ENCODE measurements at places on chromosomes 11 and 22.

- DNase-seq, result no peak
Measured at GRCh38 chr11:75355051-75355450, 3.6 kb upstream of the ARRB1 start.

- DNase-seq, result peak; percentile 75
Measured at GRCh38 chr11:67268081-67268961, 2.0 kb downstream of the GRK2 start.

GRCh38 chr11:72673284-72673942 is 809 bp downstream of the PDE2A start:
- DNase-seq, result no peak

GRCh38 chr22:49049691-49050090 is 778.0 kb downstream of the BRD1 start:
- no peak for DNase-seq

DNA sequence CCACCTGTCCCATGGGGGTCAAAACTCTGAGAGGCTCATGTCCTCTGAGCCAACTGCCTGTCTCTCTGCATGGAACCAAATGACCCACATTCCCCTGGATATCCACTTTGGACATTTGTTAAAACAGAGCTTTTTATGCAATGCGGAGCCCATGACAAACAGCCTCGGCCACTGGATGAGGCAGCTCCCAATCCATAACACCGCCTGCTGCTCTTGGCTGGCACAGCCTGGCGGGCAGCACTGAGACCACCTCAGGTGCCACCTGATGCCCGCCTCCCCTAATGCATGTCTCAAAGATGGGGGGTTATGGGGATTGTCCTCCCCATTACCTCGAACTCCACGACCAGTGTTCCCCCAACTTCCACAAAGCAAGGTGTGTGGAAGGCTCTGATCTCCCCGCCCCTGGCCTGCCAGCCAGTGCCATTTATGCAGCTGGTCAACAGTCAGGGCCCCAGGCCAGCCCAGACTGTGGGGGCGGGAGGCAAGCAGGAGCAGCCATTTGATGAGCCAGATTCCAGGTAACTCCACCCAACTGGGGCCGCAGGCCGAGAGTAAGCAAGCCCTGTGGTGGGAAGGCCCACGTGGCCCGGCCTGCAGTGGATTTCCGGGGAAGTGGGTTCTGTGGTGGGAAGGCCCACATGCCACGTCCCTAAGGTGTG is 84.2 kb downstream of the PHF21B start:
- DNase-seq, result no peak

- DNase-seq, result no peak
Measured at GRCh38 chr11:19605520-19606371, 106.9 kb upstream of the NAV2 start.

GRCh38 chr22:38273135-38273826 is 471 bp upstream of the TMEM184B start:
- DNase-seq, result no peak

- DNase-seq, result no peak
Measured at GRCh38 chr11:75441804-75442132, 8.8 kb upstream of the KLHL35 start.

- DNase-seq, result no peak
Measured at GRCh38 chr22:30990690-30991089, 21.6 kb downstream of the TUG1 start.

DNA sequence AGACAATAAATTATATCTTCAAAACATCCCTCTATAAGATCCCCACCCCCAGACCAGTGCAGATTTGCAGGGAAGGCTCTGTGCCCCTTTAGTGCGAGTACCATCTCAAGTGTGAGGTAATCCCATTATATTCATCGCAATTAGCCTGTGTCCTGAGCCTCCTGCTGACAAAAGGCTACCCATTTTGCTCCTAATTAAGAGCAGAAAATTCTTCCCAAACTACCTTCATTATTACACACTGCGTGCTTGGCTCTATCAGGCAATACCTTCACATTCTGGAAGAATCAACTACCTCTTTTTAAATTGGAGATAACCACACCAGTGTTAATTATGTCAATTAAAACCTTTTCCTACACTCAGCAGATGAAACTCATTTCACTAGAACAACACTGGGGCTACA is 1133.4 kb upstream of the CCDC90B start:
- no peak for DNase-seq

DNA sequence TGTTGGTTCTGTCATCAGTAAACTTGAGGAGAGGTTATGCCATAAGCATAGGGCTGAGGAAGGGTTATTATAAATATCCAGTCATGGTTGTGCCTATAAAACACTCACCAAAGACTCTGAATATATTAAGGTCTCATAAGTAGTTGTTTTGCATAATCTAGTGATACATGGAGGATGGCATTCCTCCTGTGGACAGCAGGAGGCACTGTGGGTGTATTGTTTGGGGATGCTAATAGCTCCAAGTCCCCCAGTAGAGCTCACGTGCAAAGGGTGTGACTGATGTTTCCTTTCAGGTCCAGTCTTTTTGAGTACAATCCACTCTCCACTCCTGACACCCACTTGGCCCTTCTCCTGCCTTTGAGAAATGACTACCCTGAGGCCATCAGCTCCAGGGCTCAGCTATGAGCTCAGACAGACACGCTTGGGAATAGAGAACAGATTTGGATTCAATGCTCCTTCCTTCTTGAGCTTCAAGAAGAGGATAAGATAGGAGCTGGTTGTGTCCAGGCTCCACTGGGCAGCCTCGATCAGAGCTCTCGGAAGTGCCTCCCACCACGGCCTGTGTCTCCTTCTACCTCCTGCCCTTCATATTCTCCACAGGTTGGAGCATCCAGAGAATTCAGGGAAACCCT is 85.2 kb upstream of the IGLL5 start:
- DNase-seq, result peak; percentile 37

DNA sequence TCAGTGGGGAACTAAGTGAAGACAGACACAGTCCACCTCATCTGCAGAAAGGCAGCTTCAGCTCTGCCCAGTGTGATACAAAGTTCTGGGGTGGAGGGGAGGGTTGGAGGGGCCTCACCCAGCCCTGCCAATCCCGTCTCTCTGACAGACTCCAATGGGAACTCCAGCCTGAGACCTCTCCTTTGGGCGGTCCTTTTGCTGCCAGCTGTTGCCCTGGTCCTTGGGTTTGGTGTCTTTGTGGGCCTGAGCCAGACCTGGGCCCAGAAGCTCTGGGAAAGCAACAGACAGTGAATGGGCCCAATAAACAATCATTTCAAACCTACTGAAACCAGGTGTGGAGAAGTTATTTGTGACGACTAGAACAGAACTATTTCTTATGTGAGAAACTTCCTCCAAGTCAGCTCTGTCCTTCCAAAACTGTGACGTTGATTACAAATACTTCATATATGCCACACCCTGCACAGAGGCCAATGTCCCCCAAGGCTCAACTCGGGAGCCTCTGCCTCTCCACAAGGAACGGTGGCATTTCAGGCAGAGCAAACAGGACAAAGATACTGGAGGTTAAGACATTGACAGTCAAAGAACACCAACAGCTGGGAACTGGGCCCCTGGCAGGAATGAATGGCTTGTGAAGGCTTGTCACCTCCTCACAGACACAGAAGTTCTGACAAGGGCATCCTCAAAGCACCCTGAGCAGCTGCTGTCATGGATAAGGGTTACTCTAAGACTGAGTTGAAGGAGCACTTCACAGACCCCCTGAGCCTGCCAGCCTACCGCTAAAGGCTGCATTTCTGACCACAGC is 8.2 kb downstream of the ZP1 start:
- no peak for DNase-seq

- no peak for DNase-seq
Measured at GRCh38 chr22:17997456-17997855, 26.9 kb downstream of the MICAL3 start.

DNA sequence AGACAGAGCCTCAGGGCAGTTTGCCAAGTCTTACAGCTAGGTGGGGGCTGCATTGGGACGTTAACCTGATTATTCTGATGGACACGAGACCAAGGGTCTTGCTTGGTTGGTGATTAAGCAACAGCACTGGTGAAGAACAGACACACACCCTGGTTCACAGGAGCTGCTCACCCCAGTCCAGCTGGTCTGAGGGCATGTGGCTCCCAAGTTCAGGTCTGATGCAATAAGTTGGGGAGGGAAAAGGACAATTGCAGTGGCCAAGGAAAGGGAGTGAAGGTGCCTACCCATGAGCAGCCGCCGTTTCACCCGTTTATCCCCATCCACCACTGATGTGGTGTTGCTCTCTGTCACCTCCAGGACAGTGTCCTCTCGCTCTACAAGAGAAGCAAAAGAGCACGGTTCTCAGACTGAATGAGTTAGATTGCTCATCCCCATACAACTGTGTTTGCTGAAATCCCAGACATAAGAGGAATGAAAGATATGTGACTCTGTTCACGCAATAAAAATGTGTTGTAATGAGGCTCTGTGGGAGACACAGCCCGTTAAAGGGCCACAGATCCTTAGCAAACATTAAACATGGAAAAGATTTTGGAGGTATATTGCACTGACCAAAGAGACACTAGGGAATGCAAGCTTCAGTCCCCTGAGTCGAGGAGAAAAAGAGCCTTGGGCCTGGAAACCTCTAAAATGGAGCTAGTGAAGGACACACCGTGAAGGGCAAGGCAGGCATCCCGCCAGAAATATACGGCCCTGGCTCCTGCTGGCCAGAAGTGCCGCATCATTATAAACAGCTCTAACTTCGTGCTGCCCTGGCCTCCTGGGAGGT is 25.6 kb downstream of the SCUBE2 start:
- no peak for DNase-seq

GRCh38 chr11:68259122-68259959 is 12.4 kb downstream of the C11orf24 start:
- DNase-seq, result no peak

- DNase-seq, result no peak
Measured at GRCh38 chr22:20092477-20092854, 12.4 kb downstream of the DGCR8 start.

GRCh38 chr11:131544591-131544990 is 174.2 kb downstream of the NTM start:
- DNase-seq, result no peak

- DNase-seq, result no peak
Measured at GRCh38 chr11:36012979-36013378, 69.1 kb downstream of the LDLRAD3 start.

- DNase-seq, result peak; percentile 52
Measured at GRCh38 chr11:117796872-117797529, at the start of gene DSCAML1. Gene DSCAML1, minus strand, starts transcription at chr11:117797216. Its CDS starts 137 bp downstream, at chr11:117797079.

GRCh38 chr22:30627471-30627870 is 8.1 kb upstream of the SLC35E4 start:
- no peak for DNase-seq

- DNase-seq, result no peak
Measured at GRCh38 chr11:122439866-122440810, 215.4 kb upstream of the UBASH3B start.

DNA sequence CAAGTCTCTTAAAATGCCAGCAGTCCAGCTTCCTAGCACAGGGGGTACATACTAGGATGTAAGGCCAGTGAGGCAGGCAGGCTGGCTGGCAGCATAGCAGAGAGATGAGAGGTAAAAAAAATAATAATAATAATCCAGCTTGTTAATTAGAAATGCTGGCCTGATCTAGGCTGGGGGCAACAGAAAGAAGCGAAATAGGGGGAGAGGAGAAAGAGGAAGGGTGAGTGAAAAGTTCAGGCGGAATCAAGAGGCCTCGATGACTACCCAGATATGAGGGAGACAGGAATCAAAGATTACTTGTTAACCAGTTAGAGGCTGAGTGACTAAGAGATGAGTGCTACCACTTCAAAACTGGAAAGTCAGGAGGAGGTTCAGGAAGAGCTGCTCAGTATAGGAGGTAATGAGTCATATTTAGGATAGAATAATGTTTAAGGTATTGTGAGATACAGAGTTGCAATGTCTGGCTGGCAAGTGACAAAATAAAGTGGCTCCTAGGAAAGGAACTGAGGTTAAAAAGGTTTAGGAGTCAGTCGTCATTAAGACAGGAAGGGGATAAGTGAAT is 2.8 kb downstream of the ALKBH8 start:
- no peak for DNase-seq

DNA sequence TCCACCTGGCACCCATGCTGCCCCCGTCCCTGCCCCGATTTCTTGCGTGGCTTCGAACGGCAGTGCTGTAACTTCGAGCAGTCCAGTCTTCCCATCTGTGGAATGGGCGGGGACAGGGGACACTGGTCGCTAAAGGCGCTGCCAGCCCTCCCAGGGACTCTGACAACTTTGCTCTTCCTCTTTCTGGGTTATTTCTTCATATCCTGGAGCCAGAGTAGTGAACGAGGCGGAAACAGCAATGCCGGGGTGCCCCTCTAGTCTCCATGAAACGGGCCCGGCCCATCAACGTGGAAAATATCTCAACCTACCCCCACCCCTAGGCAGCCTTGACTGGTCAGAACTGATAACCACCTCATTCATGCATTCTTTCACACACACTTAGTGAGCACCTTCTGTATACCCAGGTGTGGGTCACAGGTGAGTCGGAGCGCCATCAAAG is 42.8 kb downstream of the TRIOBP start:
- no peak for DNase-seq

GRCh38 chr11:46722566-46723358 is 3.7 kb downstream of the F2 start:
- no peak for DNase-seq

DNA sequence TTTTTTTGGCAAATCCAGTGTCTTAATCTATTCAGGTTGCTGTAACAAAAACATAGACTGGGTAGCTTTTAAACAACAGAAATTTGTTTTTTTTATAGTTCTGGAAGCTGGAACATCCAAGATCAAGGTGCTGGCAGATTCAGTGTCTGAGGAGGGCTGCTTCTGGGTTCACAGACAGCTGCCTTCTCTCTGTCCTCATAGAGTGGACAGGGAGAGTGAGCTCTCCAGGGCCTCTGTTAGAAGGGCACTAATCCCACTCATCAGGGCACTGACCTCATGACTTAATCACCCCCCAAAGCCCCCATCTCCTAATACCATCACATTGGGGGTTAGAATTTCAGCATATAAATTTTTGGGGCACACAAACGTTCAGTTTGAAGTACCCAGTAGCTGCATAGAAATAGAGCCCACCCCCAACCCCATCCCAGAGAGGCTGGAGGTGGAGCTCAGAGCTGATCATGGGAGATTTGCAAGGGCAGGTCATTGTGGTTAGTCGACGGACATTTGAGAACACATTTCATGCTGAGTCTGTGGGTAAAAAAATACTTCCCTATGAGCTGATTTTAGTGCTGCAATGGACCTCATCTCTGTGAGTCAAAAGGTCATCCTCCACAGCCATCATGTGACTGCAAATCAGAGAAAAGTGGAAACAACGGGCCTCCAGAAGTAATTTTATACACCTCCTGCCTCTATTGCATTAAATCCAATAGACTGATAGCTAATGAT is 203.1 kb upstream of the CADM1 start:
- no peak for DNase-seq

GRCh38 chr11:6200975-6201374 is 2.0 kb downstream of the OR52W1 start:
- DNase-seq, result no peak

- no peak for DNase-seq
Measured at GRCh38 chr11:10752061-10752460, 1.0 kb downstream of the CTR9 start.

DNA sequence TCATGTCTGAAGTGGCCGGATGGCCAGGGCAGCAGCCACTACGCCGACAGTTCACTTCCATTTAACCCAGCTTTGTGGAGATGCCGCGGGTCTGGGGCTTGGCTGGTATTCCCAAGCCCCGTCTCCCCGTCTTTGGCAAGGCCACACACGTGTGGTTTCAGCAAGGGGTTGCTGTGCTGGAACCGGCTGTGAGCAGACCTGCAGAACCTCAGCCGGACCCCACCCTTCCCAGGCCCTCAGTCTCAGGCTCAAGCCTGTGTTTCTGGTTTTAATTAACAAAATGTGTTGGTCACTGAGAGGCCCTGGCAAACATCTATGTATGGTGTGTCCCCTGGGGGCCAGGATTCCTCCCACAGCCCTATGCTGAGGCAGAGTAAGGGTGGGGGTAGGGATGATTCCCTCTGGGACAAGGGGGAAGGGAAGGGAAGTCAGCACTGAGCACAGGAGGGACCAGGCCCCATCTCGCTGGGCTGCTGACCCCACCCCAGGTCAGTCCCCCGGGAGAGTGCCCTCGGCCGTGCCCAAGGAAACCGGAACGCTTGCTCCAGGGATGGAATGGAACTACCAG is 9.3 kb downstream of the OSBPL5 start:
- no peak for DNase-seq

Data from GM19239 (cell line).